ENCODE measurements at places on chromosomes 12 and 14.

- no peak for ATAC-seq
These were observed 17.4 kb upstream of the RNASE12 start for GRCh38 chr14:20608383-20609110.

DNA sequence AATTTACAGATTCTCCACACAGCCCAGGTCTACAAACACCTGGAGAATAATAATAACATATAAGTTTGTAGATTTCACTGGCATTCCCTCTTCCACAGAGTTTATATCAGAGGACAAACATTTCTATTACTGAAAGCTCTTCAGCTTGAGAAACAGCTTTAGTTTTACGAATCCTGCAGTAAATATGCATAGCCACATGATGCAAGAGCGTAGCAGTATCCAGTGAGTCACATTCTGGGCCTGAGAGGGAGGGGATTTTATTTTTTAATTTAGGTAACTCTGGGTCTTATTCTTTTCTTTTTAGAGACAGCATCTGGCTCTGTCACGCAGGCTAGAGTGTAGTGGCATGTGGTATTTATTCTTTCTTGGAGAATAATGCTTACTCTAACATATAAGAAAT, 1002.8 kb downstream of the TRHDE start:
- no peak for ATAC-seq

DNA sequence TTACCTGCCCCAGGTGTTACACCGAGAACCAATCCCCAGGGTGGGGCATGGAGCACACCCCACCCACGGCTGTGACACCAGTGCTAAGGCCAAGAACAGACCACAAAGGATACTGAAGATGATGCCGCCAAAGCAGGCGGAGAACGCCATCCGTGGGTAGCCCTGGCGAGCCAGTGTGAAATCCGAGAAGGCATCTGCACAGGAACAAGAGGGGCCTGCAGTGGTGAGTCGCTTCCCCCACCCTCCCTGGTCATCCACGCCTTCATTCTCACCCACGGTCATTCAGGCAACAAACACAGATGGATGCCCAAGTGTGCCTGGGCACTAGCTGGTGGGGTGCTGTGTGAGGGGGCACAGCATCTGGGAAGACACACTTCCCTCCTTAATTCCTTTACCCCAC, 28.5 kb downstream of the SLC8B1 start:
- no peak for ATAC-seq

DNA sequence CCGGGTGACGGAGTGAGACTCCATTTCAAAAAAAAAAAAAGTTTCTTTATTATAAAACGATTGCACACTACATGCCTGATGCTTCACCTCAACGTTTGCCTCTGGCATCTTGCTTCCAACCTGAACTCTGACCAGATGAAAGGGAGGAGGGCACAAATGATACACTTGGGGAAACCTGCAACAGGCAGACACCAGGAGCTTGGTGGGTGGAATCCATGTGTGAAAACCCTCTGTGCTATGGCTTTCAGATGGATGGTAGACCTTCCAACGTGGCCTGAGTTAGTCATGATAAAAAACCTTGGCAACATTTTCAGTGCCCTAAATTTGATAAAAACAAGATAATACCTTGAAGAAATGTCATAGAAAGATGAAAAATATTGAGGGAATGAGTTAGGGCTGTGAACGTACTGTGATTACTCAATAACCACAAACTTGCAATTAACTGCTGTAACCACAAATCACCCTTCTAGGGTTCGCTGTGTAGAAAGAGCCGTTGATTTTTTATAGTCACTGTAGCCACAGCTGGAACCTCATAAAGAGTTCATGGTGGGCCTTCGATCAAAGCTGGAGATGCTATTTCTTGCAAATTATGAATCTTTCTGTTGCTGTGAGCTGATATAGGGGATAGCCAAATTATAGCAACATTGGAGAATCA, 26.1 kb upstream of the GZMB start:
- ATAC-seq = no peak

DNA sequence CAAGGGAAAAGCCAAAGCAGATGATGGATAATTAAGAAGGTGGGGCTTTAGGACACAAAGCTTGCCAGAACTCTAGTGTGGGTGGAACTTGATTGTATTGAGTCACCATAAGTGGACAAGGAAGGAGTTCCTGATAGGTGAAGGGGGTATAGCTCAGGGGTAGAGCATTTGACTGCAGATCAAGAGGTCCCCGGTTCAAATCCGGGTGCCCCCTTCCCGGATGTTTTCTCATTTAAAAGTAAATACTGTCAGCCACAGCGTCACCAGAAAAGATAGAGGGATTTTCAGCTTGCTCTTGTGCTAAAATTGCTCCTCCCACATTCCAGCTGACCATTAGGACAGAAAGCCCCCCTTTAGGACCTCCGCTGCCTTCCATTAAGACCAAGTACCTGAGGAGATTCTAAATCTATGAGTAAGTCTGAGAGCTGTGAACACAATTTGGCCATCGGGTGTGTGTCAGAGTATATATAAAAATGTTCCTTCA, 36.6 kb downstream of the DCAF4 start:
- ATAC-seq = no peak

GRCh38 chr12:52585066-52585465, 11.4 kb upstream of the KRT74 start:
- ATAC-seq = no peak

DNA sequence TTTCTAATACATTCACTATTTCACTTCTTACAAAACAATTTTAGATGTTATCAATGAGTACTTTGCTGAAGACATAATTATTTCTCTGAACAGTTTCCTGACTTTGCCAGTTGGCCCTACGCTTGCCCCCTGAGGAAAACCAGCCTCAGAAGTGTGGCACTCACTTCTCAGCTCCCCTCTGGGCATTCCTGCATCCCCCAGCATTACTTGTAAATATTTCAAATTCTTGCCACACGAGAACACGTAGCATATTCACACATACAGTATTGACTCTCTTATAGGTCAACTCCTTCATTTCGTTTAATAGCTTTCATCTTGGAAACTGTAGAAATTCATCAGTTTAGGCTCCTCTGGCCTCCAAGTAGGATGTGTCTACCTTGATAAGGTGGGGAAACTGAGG, 65.2 kb downstream of the OTX2 start:
- ATAC-seq = no peak
